HS-27A (cell line): ENCODE measurements at places on chromosomes 2 and 18.

DNA sequence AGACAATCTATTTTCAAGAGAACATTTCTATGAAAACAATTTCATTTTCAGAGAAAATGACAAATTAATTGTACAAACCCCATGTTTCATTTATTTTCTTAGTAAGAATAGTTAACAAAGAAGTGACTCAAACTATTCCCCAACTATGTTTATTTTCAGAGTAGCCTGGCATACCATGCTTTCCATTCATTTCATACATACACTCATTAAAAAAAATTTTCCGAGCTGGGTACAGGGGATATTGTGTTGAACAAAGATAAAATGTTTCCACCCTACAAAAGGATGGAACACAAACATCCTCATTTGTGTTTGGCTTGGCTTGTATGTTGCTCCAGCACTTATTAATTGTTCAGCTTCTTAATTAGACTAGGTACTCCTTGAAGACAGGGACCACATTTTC is 331.4 kb downstream of the EXOC6B start:
- no peak for DNase-seq

DNA sequence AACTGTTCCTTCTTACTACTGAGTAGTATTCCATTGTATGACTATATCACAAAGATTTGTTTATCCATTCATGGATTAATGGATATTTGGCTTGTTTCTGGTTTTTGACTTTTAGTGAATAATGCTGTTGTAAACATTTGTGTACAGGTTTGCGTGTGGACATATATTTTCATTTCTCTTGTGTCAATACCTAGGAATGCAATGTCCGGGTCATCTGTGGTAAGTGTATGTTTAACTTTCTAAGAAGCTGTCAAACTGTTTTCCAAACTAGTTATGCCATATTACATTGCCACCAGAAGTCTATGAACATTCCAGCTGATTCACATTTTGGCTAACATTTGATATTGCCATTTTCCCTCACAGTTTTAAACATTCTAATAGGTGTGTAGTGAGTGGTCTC is 29.1 kb upstream of the SLC16A14 start:
- no peak for DNase-seq

DNA sequence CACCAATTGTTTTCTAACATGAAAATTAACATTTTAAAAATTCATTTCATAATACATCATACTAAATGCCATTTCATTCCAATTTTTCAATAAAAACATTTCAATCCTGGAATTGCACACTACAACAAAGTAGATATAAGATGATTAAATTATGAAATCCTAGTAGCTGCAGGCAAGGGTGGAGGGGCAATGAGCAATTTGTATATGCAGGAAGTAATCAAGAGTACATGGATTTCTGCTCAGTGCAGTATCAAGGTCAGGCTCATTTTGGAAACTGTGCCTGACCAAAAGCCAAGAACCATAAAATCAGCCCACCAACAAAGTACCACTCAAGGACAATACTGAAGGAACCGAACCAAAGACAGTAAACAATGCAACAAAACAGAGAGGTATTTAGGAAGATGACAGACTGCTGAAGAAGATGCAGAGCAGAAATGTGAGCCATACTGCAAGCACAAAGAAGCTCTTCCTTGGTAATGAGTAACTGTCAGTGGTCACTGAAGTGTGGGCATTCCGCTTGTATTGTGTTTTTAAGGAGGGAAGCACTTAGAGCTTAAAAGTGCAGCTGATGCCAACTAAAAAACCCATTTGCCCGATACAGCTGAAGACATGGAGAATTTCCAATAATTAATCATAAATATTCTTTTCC is 34.5 kb upstream of the DSEL start:
- DNase-seq: no peak

DNA sequence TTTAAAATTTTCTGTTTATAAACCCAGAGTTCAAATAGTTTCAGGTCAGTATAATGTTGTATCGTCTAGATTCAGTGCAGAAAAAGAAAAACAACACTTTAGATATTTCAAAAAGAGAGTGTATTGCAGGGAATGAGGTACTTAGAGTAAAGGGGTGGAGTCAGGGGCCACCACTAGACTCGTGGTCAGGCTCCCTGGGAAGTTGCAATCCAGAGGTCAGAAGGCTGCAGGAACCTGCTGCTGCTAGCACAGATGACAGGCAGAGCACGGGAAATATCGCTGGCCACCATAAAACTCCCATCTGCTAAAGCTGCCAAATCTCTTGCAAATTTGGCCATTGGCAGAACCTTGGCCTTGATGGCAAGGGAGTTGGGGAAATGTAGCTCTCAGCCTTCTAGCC is 64.6 kb downstream of the THNSL2 start:
- DNase-seq: no peak

GRCh38 chr2:177670791-177671535 is 278.4 kb downstream of the AGPS start:
- no peak for DNase-seq

GRCh38 chr2:167471332-167471731 is 583.1 kb downstream of the XIRP2 start:
- no peak for DNase-seq

DNA sequence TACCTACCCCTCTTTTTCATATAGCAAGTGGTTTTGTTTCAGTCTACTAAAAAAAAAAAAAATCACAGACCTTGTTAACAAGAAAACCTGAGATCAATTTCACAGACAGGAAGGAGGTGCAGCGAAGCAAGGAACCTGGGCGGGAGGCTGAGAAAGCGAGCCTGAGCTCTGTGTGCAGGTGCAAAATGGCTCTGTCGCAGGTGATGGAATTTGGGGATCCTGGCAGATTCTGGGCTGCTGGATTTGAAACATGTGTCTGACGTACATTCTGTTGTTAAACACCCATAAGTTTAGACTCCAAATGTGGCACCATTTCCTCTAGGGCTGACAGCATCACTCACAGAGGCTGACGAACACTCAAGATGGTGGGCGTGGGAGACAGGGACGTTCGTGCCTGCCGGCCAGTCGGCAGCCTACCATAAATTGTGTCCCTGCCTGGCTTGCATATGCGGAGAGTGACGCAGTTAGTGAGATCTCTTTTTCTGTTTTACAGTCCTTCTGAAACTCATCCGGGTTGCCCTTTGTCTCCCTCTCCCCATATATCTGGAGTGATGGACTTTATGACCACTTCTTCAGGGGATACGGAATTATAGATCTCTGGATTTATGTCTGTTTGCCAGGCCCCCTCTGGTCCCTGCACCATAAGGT is 8.8 kb upstream of the DDX1 start:
- DNase-seq: no peak

GRCh38 chr2:234074751-234075517 is 24.4 kb downstream of the SPP2 start:
- no peak for DNase-seq

DNA sequence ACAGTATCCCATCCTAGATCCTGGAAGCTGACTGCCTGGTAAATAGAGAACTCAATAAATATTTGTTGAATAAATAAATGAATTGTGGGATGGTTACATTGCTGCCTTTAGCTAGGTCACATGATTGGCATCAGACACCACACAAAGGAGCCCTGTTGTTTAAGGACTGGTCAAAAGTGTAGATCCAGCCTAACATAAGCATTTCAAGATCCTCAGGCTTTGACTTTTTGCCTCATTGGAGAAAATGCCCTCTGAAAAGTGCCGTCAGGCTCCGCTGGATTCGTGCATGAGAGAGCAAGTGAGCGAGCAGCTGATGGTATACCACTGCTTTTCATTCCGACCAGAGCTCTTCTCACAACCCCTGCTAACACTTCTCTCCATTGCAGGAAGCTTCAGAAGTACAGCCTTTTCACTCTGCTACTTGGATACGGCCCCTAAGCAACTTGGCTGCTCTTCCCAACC is 1.3 kb upstream of the ZNF24 start:
- DNase-seq: no peak

DNA sequence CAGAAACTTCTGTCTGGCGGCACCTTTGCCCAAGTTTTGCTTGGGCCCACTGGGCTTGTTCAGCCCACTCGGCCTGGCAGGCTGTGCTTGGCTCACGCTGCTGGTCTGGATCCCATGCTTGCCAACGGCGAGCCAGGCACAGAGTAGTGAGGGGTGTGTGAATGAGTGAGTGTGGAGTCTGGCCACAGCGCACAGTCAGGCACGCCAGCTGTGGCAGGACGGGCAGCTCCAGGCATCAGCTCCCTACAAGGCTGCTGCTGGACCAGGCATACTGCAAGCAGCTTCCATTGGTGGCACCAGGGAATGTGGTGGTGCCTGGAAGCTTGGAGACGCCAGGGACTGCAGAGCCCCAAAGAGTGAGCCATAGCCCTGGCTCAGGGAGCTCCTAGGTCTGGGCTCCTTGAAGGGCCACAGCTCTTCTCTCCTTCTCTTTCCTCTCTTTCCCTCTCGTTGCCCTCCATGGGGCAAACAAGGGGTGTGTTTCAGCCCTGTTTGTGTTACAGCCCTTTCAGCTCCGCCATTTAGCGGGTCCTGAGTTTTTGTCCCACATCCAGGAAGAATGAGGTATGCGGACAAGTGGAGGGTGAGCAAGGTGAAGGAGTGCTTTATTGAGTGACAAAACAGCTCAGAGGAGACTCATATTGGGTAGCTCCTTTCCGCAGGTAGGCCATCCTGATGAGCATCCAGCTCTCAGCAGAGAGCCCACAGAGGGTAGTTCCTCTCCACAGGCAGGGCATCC is 73.0 kb downstream of the AGPS start:
- DNase-seq: no peak

DNA sequence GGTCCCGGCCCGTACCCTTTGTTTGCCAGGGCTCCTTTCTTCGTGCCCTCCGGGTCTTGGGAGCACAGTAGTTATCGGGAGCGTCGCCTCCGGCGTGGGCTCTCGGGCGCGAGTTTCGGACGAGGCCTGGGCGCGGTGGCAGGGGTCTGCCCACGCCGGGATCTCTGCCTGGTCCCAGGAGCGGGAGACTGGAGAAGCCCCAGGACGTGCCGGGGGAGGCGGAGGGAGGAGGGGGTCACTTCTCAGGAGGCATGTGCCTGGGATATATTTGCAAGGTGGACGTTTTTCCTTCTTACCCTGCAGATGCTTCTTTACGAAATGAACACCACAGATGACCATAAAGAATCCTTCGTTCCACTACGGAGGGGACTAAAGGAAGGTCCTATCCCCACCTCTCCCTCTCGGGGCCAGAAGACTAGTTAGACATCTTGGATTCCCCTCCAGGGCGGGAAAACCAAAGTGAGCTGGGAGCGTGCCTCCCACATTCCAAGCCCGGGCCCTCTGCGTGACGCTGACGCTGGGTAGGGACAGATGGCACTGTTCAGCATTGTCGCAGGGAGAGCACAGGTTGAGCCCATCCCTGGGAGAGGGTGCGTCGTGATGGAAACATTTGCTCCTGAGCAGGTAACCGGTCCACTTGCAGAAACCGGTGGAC is 483 bp upstream of the FHL2 start:
- no peak for DNase-seq

DNA sequence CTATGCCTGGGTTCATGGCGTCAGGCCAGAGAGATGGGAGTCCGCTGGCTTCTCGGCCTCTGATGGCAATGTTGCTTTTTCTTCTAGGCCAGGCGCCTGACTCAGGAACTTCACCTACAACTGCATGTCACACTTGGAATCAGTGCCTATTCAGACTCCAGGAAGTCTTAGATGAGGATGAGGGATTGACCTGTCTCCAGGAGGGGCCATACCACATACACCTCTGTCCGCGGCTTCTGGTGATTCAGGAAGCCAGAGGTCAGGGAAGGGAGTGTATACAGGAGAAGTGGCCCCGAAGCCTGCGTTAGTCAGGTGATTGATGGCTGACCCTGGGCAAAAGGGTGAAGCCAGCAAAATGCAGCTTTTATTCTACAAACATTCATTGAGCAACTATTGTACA is 109.1 kb upstream of the RMDN2 start:
- no peak for DNase-seq

DNA sequence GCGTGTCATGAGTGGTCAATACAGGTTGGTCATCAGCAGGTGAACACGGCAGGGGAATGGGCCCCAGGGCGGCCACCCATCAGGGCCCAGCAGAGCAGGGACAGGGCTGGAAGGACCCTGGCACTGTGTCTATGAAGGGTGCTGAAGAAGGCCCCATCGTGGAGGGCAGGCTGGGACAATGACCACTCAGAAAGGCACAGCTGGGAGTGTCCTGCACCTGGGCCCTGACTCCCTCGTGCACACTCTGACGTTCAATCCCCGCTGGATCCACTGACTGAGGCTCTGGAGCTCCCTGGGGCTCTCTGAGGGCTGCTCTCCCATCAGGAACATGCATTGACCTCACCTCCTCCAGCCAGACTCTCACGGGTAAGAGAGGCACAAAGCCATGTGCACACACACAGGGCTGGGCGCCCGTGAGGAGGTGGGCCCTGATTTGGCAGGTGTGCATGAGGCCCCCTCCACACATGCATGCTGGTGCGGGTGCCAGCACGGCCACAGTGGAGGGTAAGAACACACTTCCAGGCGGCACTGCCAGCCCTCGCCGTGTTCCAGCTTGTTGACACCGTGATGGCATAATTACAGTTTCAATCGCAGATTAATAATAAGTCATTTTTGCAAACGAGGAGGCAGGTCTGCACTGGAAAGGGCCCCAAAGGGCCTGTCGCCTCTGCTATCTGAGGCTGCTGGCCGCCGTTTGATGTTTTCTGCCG is 58.5 kb downstream of the SMAD7 start:
- DNase-seq: no peak

GRCh38 chr2:157895531-157895930 is 19.4 kb upstream of the ACVR1 start:
- DNase-seq: no peak

DNA sequence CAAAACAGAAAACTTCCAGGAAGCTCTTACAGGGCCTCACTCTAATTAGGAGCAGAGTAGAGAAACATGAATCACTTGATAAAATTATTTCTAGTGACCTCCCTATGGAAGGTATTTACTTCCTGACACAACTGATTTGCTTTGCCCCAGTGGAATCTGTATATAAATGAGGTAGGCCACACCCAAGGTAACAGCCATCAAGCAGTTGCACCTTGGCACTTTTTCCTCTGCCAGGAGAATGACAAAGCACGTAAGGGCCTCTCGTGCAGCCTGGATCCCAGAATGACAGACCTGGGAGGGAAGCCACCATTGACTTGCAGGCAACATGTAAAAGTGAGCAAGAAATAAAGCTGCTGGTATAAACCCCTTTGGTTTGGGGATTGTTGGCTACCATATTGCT is 620.0 kb upstream of the SLC39A10 start:
- DNase-seq: no peak

GRCh38 chr2:62765619-62766376 is 60.3 kb downstream of the EHBP1 start:
- DNase-seq: no peak

DNA sequence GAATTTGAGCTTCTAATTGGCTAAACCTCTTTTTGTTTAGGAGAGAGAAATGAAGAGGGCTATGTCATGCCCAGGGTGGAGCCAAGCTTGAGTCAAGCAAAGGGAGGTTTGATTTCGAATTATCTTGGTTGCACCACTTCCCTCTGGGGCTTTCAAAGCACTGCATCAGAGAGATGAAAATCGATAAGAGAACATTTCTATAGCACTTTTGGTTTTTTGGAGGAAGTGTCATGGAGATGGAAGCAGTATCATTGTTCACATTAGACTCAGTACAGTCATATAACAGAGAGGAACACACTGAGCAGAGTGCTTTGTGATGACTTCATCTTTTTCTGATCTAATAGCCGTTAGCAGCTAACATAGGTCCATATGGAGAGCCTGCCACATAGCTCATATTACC is 120.3 kb upstream of the UXS1 start:
- no peak for DNase-seq

- DNase-seq: no peak
Measured at GRCh38 chr2:54287532-54287931, 31.5 kb upstream of the TSPYL6 start.
